ENCODE measurements at places on chromosomes 1 and 21.

- no peak overlapping the region for H3K4me3 ChIP-seq
- H3K36me3 ChIP-seq: no peaks in the 10 kb centered on the region
- no peaks in the 10 kb centered on the region for H3K27me3 ChIP-seq
- no peak overlapping the region for H3K27ac ChIP-seq
- DNase-seq: no peak
Measured at GRCh38 chr1:193525917-193526710, 339.7 kb upstream of the B3GALT2 start.

- H3K4me3 ChIP-seq: no peak overlapping the region
- H3K4me1 ChIP-seq: no peaks in the 10 kb centered on the region
- H3K36me3 ChIP-seq: no peaks in the 10 kb centered on the region
- no peak overlapping the region for H3K27ac ChIP-seq
Measured at GRCh38 chr1:109293026-109293425, 10.1 kb upstream of the PSRC1 start.

DNA sequence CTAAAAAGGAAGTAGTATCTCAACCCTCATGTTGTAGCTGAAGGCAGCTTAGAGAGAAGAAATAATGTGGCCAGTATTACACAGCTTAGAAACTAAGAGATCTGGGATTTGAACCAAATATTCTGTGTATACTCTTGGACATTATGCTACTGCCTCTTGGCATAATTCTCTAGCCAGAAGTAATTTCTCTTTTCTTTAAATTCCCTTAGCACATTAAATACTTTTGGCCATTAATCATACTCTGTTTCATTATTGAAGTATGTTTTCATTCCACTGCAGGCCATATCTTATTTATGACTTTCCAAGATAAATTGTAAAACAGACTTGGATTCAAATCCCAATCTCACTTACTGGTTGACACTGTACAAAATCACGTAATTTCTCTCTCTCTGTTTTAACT is 181.3 kb upstream of the SPAG17 start:
- no peak overlapping the region for H3K4me3 ChIP-seq
- H3K36me3 ChIP-seq: no peaks in the 10 kb centered on the region
- DNase-seq: no peak
- no peak overlapping the region for H3K27ac ChIP-seq
- H3K4me1 ChIP-seq: no peaks in the 10 kb centered on the region

- no peaks in the 10 kb centered on the region for H3K4me1 ChIP-seq
- H3K27me3 ChIP-seq: no peaks in the 10 kb centered on the region
Measured at GRCh38 chr1:8847990-8848389, 30.5 kb downstream of the ENO1 start.

GRCh38 chr1:19569786-19570185 is 74.3 kb upstream of the NBL1 start:
- no peak overlapping the region for H3K27ac ChIP-seq
- H3K36me3 ChIP-seq: no peaks in the 10 kb centered on the region
- no peak for DNase-seq
- H3K27me3 ChIP-seq: no peaks in the 10 kb centered on the region
- H3K4me1 ChIP-seq: no peaks in the 10 kb centered on the region
- no peak overlapping the region for H3K4me3 ChIP-seq

GRCh38 chr1:87226341-87226760 is 102.3 kb upstream of the LMO4 start:
- H3K27ac ChIP-seq: no peak overlapping the region
- DNase-seq: no peak
- no peaks in the 10 kb centered on the region for H3K27me3 ChIP-seq
- no peaks in the 10 kb centered on the region for H3K36me3 ChIP-seq
- H3K4me1 ChIP-seq: no peaks in the 10 kb centered on the region
- no peak overlapping the region for H3K4me3 ChIP-seq

- H3K36me3 ChIP-seq: peaks cover 3% of the 10 kb centered on the region
- no peaks in the 10 kb centered on the region for H3K27me3 ChIP-seq
- H3K4me1 ChIP-seq: no peaks in the 10 kb centered on the region
Measured at GRCh38 chr21:25881524-25882376, 147.0 kb downstream of the GABPA start.

- no peak overlapping the region for H3K4me3 ChIP-seq
- DNase-seq: no peak
- H3K4me1 ChIP-seq: no peaks in the 10 kb centered on the region
- no peaks in the 10 kb centered on the region for H3K27me3 ChIP-seq
- peaks cover 64% of the 10 kb centered on the region for H3K36me3 ChIP-seq
- no peak overlapping the region for H3K27ac ChIP-seq
Measured at GRCh38 chr1:25959611-25960010, 38.3 kb downstream of the PAFAH2 start.

DNA sequence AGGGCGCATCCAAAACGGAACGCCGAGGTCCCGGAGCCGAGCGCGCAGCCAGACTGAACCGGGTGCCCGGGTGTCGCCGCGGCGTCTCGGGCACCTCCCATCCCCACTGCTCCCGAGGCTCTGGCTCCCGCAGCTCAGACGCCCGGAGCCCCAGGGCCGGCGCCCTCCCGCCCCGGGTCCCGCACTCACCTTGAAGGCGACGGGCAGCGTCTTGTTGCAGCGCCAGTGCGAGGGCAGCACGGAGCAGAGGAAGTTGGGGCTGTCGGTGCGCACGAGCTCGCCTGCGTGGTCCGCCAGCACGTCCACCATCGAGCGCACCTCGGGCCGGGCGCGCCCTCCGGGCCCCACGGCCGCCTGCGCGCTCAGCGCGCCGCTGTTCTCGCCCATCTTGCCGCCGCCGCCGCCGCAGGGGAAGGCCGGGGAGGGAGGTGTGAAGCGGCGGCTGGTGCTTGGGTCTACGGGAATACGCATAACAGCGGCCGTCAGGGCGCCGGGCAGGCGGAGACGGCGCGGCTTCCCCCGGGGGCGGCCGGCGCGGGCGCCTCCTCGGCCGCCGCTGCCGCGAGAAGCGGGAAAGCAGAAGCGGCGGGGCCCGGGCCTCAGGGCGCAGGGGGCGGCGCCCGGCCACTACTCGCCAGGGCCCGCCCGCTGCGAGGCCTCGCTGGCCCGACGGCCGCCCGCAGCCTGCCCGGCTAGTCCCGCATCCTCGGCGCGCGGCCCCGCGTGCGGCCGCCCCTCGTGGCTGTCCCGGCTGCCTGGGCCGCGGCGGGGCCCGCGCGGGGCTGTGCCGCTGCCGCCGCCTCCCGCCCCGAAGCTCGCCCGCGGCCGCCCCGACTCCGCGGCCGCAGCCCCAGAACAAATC is 447 bp downstream of the RUNX3 start:
- H3K4me1 ChIP-seq: peaks cover 52% of the 10 kb centered on the region
- no peaks in the 10 kb centered on the region for H3K27me3 ChIP-seq
- peak overlapping the region; percentile 91 for H3K4me3 ChIP-seq
- peak overlapping the region; percentile 96 for H3K27ac ChIP-seq
- DNase-seq: peak; percentile 45

- peak overlapping the region; percentile 95 for H3K4me3 ChIP-seq
- DNase-seq: peak; percentile 55
- peaks cover 39% of the 10 kb centered on the region for H3K4me1 ChIP-seq
- no peaks in the 10 kb centered on the region for H3K27me3 ChIP-seq
Measured at GRCh38 chr1:101237229-101237837, 514 bp downstream of the S1PR1 start.

- no peak for DNase-seq
- H3K27me3 ChIP-seq: no peaks in the 10 kb centered on the region
- H3K4me3 ChIP-seq: no peak overlapping the region
Measured at GRCh38 chr21:44614161-44614631, 2.3 kb downstream of the KRTAP10-8 start.

DNA sequence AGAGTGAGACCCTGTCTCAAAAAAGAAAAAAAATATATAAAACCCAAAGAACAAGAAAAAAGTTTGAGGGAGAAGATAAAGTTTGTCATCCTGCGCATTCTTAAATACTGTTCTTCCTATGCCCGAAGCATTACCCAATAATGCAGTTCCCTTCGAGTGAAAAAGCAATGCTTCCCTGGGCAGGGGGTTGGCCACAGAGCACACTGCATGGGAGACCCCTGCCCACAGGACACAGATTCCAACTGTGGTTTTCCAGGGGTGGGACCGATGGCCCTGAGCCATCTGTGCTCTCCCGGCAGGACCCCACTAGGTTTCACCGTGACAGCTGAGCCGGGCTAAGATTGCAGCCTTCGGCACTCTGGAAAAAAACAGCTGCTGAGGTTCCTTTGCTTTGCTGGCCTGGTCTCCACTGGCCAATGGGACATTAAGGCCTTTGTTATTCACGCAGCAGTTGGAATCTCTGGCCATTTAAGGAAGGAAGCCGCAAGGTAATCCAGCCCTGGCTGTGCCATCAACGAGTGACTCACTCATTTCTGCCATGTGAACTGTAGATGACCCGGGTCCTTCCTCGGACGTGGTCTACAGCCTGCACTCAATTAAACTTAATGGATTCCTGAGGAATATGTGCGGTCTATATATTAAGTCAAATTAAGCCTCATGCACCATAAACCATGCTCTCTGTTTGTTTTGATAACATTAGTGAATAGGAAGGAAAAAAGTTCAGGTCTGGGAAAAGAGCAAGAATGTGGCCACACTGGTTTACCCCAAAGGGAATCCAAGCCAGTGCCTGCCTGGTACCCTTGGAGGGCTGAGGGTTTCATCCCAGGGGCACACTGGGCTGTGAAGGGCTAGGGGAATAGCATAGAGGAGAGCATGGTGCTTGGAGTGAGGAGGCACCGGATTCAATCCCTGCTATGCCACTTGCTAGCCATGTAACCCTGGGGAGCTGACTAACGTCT is 163.2 kb downstream of the ZBTB18 start:
- no peak for DNase-seq
- H3K4me3 ChIP-seq: no peak overlapping the region
- no peak overlapping the region for H3K27ac ChIP-seq
- H3K27me3 ChIP-seq: no peaks in the 10 kb centered on the region
- H3K36me3 ChIP-seq: no peaks in the 10 kb centered on the region
- no peaks in the 10 kb centered on the region for H3K4me1 ChIP-seq

- H3K4me1 ChIP-seq: peaks cover under 1% of the 10 kb centered on the region
- no peaks in the 10 kb centered on the region for H3K27me3 ChIP-seq
- H3K4me3 ChIP-seq: no peak overlapping the region
- DNase-seq: no peak
Measured at GRCh38 chr1:31755850-31756492, 8.2 kb downstream of the ADGRB2 start.

DNA sequence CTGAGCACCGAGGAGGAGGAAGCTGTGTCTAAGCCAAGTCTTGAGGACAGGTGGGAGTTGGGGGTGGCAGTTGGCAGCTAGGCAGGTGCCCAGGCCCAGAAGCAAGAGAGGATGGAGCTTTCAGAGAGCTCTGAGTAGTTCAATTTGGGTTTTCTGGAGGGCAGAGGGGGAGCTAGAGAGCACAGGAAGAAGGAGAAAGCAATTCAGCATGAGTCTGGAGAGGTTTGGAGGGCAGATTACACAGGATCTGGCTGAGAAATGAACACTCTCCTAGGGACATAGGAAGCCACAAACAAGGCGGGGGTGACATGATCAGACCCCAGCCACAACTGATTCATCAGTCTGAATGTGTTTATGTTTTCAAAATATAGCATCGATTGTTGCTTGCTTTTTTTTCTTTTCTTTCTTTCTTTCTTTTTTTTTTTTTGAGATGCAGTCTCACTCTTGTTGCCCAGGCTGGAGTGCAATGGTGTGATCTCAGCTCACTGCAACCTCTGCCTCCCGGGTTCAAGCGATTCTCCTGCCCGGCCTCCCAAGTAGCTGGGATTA is 23.8 kb downstream of the PTPRF start:
- no peak overlapping the region for H3K27ac ChIP-seq
- no peaks in the 10 kb centered on the region for H3K27me3 ChIP-seq
- H3K36me3 ChIP-seq: no peaks in the 10 kb centered on the region

DNA sequence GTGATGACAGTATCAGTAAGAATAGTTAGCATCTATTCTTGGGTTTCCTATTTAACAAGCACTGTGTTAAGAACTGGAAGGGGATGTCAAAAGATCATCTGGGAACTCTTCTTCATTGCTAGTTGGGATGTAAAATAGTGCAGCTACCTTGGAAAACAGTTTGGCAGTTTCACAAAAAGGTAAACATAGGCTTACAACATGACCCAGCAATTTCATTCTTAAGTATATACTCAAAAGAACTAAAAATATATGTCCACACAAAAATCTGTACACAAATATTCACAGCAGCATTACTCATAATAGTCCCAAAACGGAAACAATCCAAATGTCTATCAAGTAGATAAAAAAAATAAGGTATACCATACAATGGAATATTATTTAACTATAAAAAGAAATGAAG is 45.7 kb downstream of the DIPK1A start:
- no peaks in the 10 kb centered on the region for H3K27me3 ChIP-seq
- H3K4me3 ChIP-seq: no peak overlapping the region
- no peak overlapping the region for H3K27ac ChIP-seq
- no peak for DNase-seq

DNA sequence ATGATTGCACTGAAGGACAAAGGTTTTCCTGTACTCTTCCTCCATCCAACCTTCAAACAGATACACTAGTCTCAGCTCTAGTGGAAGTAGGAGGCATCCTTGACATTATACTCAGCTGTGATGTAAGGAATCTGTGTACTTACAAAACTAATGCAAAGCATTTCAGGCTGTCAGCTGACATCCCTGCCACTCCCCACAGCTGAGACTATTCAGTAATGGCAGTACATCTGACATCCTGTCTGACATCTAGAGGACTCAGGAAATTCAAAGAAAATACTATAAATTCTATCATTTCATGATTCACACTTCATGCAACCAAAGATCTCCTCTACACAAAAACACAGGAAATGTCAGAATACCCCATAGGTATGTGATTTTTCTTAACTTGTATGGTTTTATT is 325.8 kb downstream of the SMYD3 start:
- H3K36me3 ChIP-seq: no peaks in the 10 kb centered on the region
- no peak overlapping the region for H3K4me3 ChIP-seq
- H3K4me1 ChIP-seq: no peaks in the 10 kb centered on the region
- no peak for DNase-seq
- H3K27me3 ChIP-seq: no peaks in the 10 kb centered on the region
- H3K27ac ChIP-seq: no peak overlapping the region

All from naive thymus-derived CD4-positive, alpha-beta T cell (primary cell).